Left renal cortex interstitium (tissue), 4 donors: ENCODE measurements at places on chromosomes 4 and X.

DNA sequence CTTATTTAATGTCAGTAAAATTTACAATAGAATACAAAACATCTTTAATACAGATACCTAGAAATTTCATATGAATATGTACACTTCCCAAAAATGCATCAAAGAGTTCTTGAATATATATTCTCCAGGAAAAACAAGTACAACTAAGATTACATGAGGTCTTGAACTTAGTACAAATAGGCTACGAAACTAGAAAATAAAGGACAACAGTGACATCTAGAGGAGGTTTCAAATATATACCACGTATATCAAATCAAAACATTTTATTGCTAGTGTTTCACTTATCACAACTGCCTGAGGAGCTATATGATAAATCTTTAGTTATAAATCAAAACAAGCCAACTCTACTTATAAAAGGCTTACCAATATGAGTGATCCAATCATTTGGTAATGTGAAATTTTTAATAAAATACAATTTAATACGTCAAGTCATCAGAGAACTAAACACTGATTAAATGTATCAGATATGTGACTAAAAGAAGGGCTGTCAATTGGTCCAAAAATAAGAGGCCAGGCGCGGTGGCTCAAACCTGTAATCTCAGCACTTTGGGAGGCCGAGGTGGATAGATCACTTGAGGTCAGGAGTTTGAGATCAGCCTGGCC is 36.6 kb downstream of the ANAPC10 start:
- DNase-seq = no peak

DNA sequence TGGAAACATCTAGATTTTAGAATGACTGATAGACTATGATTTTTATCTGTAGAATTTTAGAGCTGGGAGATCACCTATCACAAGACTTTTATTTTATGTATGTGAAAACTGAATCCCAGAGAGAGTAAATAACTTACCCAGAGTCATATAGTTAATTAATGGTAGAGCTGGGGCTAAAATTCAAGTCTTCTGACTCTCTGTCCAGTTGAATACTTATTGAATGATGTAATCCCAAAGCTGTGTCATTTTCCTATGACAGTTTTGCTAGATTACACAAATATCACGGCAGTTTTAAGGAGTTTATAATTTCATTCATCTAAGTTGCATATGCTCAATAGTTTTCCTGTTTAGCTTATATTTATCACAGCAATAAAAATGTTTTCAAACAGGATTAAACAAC is 6.7 kb downstream of the NRK start:
- no peak for DNase-seq

GRCh38 chrX:103797691-103798090 is 21.1 kb downstream of the PLP1 start:
- DNase-seq = no peak

DNA sequence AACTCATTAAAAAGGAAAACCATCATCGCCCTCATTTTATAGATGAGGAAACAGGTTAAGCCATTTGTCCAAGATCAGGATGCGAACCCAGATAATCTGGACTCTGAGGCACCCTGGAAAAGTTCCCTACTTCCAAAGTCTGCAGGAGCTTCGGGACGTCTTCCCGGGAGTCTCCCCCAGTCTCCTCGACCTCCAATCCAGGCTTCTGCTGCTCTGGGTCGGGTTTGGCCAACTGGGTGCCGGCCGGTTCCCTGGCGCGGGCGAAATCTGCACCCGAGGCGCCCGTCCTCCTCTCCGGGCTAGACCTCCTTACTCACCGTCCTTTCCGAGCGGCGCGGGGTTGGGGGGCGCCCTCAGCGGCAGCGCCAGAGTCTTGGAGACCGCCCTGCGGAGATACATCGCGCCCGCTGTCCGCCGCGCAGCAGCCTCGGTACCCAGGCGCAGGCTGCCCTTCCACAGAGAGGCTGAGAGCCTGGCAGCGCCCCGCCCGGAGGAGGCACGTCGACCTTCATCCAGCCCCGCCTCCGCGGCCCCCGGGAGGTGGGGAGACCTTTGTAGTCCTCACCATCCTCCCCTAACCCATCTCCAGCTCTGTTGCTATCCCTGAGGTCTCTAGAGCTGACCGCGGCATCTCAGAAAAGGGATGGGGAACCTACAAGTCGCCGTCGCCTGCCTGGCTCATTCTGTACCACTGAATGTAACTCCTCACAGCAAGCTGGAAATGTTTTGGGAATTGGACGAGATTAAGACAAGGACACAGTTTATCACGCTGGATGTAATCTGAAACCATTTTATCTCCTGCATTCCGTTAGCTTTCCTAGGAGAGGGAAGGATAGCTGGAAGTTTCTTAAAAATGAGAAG is at the start of gene MGARP:
Gene MGARP (minus strand): TSS at position 466 of the 861 bp plus-strand sequence. CDS start 67 bp downstream, at position 399.
- no peak for DNase-seq

- no peak for DNase-seq
Observed at GRCh38 chr4:76055421-76055820, 19.1 kb upstream of the ART3 start.

DNA sequence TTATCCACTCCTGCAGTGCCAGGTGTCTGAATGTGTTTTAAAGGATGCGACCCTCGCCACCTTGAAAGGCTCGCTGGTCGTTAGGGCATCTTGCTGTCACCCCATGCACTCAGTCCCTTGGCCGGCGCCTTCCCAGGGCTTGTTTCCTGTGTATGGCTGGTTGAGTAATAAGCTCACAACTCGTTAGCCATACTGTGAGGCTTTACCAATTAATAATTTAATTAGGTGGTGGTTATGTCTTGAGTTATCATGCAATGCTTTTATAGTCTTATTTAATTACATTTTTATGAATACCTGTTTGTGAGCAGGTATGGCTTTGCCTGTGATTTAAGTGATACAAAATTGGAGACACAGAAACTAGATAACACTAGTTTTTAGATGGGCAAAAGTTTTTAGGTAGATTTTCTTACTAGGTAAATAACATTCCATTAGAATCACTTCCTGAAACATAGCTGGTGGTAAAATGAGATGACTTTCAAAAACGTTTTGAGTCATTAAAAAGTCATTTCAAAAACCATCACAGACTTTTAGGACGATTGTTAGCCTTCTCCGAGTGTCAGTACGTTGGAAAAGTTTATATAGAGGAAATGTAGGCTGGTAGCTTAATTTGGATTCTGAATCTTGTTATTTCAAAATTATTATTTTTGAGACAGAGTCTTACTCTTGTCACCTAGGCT is 18.2 kb downstream of the PTTG2 start:
- DNase-seq = no peak

GRCh38 chr4:148329751-148330150 is 112.5 kb downstream of the NR3C2 start:
- DNase-seq = no peak

- no peak for DNase-seq
Observed at GRCh38 chrX:105191878-105192277, 28.6 kb downstream of the TEX13A start.

GRCh38 chr4:168574581-168575295 is 77.9 kb downstream of the PALLD start:
- DNase-seq = no peak

DNA sequence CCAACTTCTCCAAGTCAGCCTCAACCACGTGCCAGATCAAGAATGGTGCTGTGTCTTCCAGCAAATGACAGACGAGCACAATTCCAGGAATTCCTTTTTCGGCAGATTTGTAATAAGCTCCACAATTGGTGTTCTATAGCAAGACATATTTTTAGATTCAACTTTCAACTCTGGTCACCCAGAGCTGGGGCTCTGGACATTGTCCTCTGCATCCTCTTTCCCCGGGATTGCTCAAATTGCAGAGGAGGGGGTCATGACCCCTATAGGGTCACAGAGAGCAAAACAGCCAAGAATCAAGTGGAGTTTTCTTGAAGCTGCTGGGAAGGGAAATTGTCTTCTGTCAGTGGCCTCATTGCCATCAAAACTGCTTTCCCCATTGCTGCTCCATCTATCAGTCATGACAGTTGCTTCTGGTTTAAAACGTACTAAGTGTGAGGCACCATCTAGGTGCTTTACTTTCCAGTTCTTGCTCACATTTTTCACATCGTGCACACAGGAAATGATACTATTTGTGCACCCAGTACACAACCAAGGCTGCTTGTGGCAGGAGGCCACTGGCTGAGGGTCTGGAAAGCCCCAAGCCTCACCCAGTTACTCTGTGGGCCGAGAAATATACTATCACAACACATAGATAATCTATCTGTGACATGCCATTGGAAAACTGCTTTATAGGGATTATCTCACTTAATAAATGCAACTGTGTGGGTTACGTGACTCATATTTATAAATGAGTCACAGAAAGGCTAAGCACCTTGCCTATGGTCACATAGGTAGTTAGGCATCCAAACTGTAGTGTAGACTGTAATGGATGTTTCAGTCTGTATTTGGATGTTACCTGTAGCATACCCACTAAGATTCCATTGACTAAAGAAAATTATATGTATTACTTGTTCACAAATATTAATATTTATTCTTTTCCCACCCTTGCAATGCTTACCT is 91.7 kb upstream of the PHOX2B start:
- DNase-seq = no peak

DNA sequence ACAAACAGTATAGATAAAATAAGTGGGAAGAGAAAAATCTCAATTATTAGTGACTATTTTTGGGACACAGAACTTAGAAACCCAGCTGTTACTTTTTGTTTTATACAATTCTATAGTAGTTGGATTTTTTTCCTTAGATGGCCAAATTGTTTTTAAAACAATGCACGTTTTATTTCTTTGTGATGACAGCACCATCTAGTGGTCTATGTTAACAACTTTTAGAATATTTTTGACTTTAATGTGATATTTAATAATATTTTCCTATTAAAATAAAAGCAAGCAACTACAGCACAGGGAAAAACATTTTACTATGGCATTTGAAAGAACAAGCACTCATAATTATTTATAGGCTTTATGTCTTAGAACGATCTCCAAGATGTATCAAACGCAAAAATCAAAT is 5.6 kb upstream of the SMIM31 start:
- no peak for DNase-seq

DNA sequence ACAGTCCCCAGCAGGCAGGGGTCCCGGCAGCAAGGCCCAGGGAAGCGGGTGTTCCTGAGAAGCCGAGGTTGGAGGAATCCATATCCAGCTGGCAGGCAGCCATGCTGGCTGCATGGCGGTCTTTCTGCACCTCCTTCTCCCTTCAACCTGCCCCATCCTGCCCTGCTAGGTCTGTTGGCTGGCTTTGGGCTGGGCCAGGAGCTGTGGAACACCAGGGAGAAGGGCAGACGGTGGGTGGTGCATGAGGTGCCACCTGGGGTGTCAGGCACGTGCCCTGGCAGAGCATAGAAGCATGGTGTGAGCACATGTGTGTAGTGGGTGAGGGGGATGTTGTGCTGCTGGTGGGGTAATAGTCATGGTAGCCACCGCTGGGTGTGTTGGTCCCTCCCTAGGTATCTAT is 150.1 kb downstream of the PJA1 start:
- no peak for DNase-seq

DNA sequence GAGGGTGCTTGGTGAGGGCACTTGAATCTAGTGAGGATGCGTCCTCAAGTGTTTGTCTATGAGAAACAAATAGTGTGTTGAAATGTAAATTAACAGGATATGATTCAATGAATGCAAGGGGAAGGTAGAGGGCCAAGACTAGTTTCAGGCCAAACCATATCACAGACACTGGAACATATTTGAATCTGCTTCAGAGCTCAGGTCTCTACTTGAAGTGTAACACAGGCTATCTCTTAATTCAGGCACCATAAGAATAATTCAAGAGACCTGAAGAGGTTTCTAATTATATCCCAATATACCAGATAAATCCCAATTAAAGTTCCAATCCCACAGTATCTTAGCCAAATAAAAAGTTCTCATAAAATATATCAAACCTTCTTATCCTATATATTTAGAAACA is 146.5 kb upstream of the INTU start:
- DNase-seq = no peak

GRCh38 chrX:40083979-40084359 is 13.8 kb downstream of the BCOR start:
- DNase-seq = no peak

DNA sequence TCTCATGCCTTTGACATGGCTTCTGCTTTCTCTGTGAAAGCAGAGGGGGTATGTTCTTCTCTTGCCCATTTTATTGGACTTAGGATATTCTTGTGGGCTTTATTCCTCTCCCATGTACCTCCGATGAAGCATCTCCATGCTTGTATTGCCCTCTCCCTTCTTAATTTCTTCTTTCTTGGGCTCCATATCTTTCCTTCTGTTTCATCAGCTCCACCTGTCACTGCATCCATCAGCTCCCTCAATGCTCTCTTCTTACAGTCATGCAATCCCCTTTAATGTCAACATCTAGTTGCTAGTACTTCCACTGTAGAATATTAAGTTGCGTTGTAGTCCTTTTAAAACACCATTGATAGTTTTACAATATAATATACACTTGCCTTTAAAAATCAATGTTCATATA is 257.6 kb downstream of the GPAT3 start:
- no peak for DNase-seq

GRCh38 chr4:61521451-61521850 is 321.3 kb downstream of the ADGRL3 start:
- no peak for DNase-seq

DNA sequence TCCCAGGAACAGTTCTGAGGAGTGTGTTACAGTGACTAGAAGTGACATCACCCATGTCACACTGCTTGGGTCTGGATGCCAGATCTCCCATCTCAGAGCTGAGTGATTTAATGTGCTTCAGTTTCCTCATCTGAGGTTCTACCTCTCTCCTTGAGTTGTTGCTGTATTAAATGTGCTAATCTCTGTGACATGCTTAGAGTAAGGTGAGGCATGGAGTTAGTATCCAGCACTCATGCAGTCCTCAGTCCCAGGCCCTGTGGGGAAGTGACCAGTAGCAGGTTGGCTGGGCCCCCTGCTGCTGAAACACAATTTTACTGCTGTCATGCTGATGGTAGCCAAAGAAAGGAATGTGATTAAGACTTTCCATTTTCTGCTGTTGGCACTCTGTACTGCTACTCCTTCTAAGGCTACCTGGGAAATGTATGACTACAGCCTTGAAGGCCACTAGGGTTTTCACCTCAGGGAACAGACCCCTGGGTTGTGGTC is 639.6 kb downstream of the MID1IP1 start:
- DNase-seq = no peak

GRCh38 chrX:87078231-87078630 is 439.4 kb upstream of the KLHL4 start:
- DNase-seq = no peak

GRCh38 chrX:49761481-49761880 is 65.7 kb upstream of the PAGE1 start:
- no peak for DNase-seq

- no peak for DNase-seq
Observed at GRCh38 chr4:102477657-102478056, 23.5 kb upstream of the NFKB1 start.

GRCh38 chrX:16100673-16101072 is 22.7 kb upstream of the GRPR start:
- no peak for DNase-seq
